ENCODE measurements at places on chromosomes 7 and 10. TPM values are rescaled to one million over a fixed set of nuclear protein-coding genes. Genes with fewer than 3 reads are reported as not detected.

The TUBB8 gene
- not detected for total RNA-seq

The STEAP4 gene
- 13.2 TPM for total RNA-seq

The TCF7L2 gene
- 24.7 TPM for total RNA-seq

GRCh38 chr7:98194672-98195457, 16.4 kb upstream of the BHLHA15 start:
- DNase-seq, result no peak

DNA sequence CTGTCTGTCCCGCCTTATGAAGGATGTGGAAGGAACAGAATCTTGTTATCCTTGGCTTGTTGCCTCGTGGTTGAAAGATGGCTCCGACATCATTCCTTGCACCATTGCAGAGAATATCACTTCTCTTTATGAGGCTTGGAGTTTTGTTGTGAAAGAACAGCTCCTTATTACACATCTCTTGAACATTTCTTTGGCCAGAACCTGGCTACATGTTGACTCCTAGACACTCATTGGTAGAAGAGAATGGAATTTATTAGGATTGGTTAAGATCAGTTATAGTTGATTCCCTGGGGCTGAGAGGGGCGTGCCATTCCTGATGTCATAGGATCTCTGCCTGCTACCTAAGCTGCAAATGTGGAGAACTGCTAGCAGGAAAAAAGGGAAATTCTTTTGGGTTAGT, 180.5 kb upstream of the CTBP2 start:
- DNase-seq, result no peak

DNA sequence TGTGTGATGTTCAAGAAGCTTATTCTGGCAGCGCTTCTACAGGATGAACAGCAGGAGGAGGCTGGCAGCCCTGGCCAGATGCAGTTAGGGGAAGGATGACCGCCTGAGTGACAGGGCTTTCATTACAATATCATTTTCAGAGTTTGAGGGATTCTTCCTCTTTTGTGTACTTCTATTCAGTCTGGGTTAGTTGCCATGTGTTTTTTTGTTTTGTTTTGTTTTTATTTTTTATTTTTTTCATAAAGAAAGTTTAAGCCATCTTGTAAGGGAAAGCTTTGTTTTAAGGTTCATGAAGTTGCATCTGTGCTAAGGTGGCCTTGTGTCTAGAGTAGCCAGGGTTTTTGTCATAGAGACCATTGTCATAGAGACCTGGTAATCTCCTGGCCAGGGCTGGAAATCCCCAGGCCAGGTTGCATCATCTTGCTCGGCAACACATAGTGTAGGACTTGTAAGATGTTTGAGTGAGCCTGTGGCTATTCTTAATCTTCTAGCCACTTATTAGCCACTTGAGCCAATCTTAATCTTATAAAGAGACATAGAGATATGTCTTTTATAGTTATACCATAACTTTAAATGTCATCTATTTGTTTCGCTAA, 230.5 kb upstream of the TMEM229A start:
- DNase-seq, result no peak

The GRM3 gene
- 0.21 TPM for total RNA-seq

GRCh38 chr7:22332461-22332870, 24.5 kb downstream of the RAPGEF5 start:
- DNase-seq, result no peak

Data from urinary bladder (tissue), 4 donors.